ENCODE measurements at places on chromosomes 4 and X. TPM values are rescaled to one million over a fixed set of nuclear protein-coding genes. Genes with fewer than 3 reads are reported as not detected.

IGSF1 gene
- not detected for polyA plus RNA-seq

USP17L26 gene
- polyA plus RNA-seq, result not detected

BTC gene
- polyA plus RNA-seq, result not detected

LAMP2 gene
- 78.4 TPM for polyA plus RNA-seq

SOX3 gene
- not detected for polyA plus RNA-seq

HMX1 gene
- polyA plus RNA-seq, result not detected

GRCh38 chrX:148389629-148390028, 110.8 kb upstream of the AFF2 start:
- no peak for DNase-seq

DNA sequence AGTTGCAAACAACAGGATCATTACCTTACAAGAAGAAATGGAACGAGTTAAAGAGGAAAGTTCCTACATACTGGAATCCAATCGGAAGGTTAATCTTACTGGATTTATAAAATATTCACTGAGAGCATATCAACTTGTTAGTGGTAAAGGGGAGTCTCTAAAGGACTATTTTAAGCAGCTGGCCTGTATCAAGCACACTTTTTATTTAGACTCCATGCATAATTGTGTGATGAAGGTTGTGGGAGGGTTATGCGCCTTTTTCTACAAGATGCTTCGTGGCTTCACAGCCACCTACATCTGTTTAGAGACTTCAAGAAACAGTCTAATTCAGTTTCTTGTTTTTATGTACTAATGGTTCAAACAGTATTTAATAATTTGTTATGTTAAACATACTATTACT, 56.6 kb downstream of the GRSF1 start:
- no peak for DNase-seq

GRCh38 chr4:8121292-8122015, 37.2 kb downstream of the ABLIM2 start:
- no peak for DNase-seq

GRCh38 chr4:127523369-127523768, 109.4 kb upstream of the INTU start:
- no peak for DNase-seq

- no peak for DNase-seq
Observed at GRCh38 chr4:54446581-54446980, 211.2 kb upstream of the KIT start.

DNA sequence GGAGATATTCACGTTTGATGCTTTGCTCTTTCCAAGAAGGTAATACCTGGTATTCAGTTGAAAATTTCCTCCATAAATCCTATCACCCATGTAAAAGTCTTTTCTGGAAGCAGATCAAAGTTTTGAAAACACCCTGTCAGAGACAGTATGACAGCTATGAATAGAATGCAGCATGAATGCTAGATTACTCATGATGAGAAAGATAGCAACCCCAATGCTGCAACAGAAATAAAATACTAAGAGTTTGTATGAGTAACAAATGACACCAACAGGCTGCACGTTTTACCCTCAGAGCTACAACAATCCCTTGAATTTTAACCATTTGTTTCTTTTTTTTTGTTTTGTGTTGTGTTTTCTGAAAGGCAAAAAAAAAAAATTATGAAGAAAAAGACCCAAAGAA, 108.6 kb downstream of the ARHGAP6 start:
- DNase-seq, result no peak

GRCh38 chr4:116736756-116737155, 348.6 kb downstream of the TRAM1L1 start:
- no peak for DNase-seq

DNA sequence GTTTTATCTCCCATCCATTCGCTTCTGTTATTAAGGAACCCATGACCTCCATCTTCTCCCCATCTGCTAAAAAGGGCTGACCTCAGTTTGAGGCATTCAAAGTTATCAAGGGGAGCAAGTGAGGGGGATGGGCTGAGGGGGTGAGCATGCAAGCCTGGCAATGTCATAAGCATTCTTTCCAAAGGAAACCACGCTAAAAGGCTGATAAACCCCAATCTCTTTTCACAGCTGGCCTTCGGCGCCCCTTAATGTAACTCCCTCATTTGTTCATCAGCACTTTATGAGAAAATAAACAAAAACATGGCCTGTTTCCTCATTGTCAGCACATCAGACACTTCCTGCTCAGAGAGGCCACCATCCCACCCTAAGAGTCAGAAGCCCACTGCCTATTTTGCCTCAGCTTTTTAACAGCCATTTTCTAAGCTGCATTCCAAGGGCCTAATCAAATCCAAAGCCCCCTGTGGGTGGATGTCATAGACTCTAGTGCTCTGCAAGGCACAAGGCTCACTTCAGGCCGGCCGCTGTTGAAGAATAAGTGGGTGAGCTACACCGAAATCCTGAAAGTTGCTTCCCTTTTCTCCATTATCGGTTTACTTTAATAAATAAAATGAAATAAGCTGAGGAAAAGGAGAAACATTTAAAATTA, 92.0 kb upstream of the SRD5A3 start:
- DNase-seq, result no peak

- DNase-seq, result peak; percentile 25
Observed at GRCh38 chrX:30593440-30594200, 16.1 kb upstream of the TASL start.

GRCh38 chrX:12582649-12583048, 208.6 kb upstream of the PRPS2 start:
- DNase-seq, result no peak

DNA sequence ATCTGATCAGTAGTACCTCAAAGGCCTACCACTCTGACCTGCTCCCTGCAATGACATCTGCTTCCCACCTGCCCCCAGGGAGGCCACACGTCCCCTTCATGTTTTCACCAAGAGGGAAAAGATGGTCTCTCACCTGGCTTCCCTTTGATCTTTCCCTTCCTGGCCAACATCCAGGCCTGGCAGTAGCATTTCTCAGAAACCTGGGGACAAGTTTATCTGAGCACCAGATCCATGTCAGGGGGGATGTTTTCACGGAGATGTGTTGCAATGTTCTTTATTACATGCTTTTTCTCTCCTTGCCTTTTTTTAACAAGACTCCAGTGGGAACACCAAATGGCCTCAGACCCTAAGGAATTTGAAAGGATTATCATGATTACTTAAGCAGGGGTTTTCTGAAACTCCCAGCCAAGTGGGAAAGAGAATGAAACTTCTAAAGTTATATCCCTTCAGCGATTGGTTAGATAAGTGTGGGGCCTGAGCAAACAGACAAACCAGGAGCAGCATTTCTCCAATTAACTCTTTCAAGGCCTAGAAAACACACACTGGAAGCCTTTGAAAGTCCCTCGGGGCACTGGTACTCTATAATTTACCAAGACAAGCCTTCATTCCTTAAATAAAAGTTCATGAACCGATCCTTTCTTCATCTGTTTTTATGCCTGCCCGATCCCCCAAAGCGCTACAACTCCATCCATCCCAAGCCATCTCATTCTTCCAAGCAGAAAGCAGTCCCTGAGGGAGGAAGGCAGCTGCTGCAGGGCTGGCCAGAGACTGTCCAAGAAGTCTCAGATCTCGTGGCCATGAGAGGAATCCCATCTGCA, 94.1 kb downstream of the BCOR start:
- DNase-seq, result no peak

GRCh38 chr4:182510836-182511235, 267.6 kb downstream of the TENM3 start:
- no peak for DNase-seq

All from naive thymus-derived CD4-positive, alpha-beta T cell (primary cell).